ENCODE measurements at places on chromosomes 2 and 18.
A peak's percentile ranks its signal among the peaks of the same experiment; 100 is the strongest.

GRCh38 chr2:132715386-132716351 lies 45.7 kb upstream of the LYPD1 start:
- no peak for DNase-seq

GRCh38 chr18:75464356-75464755 lies 36.9 kb upstream of the SMIM21 start:
- no peak for DNase-seq

DNA sequence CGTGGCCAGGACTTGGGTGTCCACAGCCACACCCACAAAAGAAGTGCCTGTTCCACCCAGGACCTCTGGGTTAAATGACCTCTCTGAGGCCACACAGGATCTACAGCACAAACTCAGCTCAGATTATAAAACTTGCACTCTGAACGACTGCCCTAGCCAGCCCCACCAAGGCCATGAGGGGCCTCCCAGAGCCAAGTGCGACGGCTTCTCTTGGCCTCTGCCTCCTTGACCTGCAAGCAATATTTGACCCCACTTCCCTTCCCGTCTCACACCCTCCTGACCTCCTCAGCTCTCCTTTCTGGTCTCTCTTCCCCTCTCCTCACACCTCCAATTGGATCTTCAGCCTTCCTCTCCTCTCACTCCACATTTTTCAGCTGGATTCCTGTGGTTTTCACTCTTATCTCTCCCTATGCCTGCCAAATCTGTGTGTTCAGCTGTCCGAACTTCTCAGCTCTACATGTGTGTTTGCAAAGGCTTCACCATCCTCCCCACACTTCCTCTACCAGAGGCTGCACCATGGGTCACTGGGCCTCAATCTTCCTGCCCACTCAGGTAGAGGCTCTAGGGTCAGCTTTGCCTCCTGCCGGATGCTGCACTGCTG lies 25.3 kb upstream of the STEAP3 start:
- no peak for DNase-seq

DNA sequence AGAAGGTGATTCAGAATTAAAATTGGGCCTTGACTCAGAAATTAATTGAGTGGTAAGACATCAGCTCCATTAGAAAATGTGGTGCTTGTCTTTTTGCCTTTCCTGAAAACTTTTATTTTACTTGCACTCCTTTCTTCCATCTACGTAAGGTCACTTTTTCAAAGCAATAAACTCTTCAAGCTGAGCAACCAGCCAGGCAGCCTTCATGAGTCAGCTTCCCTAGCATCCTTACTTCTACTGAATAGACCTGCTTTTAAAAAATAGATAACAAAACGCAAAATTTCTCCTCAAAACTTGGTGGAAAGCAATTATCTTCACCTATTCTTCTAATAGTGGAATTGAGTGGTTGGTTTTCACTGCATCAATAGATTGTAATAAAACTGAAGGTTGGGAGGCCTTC lies 504.2 kb downstream of the ARHGAP15 start:
- no peak for DNase-seq

GRCh38 chr18:80157708-80158343 lies 48.8 kb downstream of the ADNP2 start:
- peak; percentile 51 for DNase-seq

GRCh38 chr2:41782306-41783158 lies 265.3 kb upstream of the PKDCC start:
- DNase-seq, result no peak

DNA sequence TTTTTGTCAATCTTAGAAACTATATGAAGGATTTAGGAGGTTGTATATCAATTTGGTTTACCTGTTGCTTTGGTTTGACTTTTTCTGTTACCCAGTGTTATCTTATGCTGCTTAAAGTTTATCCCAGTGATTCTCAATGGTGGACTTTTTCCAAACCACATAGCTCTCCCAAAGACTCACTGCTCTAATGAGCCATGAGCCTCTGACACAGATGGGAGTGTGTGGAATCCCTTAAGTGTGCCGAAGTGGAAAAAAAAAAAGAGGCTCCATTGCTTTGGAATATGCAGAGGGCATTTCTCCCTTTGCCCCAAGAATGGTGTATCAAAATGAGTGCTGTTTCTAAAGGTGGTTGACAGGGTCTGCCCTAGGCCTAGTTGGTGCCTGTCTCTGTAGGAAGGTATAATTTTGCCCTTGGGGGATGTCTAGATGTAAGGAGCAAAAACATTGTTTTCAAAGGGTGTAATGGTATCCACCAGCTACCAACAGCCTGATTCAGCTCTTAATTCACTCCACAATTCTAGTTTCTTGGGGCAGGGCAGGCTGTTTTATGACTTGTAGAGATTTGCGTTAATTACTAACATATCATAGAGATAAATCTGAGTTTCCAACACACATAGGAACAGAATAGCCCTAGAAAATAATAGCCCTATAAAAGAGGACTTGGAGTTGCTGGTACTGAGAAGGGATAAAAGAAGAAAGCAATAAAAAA lies 64.3 kb upstream of the CYP26B1 start:
- DNase-seq, result no peak

Data from stimulated activated CD8-positive, alpha-beta memory T cell treated with anti-CD3 and anti-CD28 coated beads, Interleukin-7, amount 100 ng/mL, for 4 hours (primary cell).